Anterior cingulate cortex (tissue), 58 donors: ENCODE measurements at places on chromosomes 4 and X.
A peak's percentile ranks its signal among the peaks of the same experiment; 100 is the strongest.

GRCh38 chr4:158353541-158354304, 143.4 kb downstream of the TMEM144 start:
- DNase-seq = no peak

- DNase-seq = no peak
These were observed 291.0 kb upstream of the STS start for GRCh38 chrX:6856471-6856870.

DNA sequence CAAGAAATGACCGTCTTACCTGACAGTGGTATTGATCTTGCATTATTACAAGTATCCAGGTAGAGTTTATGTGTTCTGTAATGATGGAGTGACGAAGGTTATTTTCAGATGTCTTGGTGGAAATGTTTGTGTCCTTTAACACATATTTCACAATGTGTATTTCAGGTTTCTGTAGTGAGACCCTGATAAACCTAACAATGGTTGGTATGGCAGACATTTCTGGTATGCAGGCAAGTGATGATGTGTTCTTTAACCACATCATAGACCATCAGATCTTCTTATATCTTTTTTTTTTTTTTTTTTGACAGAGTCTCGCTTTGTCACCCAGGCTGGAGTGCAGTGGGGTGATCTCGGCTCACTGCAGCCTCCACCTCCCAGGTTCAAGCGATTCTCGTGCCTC, 14.6 kb upstream of the ATXN3L start:
- DNase-seq = no peak

DNA sequence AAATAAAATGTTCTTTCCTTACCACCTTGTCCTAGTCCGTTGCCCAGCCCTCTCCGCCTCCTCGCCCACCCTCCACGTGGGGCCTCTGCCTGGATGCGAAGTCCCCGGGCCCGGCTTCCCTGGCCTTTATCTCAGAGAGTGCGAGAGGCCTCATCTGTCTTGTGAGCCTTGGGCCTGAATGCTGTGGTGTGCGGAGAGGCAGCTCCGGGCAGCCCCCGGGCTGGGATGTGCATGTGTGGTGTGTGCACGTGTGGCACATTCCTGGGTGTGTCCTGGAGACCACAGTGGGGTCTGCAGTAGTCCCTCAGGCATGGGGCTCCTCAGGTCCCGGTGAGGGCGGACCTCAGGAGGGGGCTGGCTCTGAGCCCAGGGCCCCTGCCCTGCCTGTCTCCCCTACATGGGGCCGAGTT, 31.4 kb downstream of the DOK7 start:
- no peak for DNase-seq

DNA sequence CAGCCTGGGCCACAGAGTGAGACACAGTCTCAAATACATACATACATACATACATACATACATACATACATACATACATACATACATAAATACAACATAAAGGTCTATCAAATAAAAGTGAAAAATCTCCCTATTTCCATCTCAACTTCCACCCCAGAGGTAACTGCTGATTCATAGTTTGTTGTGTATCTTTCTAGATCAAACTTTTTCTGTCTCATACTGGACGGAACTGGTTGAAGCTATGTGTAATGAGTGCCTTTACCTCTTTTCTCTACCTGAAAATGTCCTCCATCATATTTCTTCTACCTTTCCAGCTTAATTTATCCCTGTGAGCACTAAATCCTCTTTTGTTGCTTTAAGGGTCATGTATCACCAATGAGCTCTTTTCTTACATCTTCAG, 102.5 kb downstream of the HDAC8 start:
- DNase-seq = no peak

DNA sequence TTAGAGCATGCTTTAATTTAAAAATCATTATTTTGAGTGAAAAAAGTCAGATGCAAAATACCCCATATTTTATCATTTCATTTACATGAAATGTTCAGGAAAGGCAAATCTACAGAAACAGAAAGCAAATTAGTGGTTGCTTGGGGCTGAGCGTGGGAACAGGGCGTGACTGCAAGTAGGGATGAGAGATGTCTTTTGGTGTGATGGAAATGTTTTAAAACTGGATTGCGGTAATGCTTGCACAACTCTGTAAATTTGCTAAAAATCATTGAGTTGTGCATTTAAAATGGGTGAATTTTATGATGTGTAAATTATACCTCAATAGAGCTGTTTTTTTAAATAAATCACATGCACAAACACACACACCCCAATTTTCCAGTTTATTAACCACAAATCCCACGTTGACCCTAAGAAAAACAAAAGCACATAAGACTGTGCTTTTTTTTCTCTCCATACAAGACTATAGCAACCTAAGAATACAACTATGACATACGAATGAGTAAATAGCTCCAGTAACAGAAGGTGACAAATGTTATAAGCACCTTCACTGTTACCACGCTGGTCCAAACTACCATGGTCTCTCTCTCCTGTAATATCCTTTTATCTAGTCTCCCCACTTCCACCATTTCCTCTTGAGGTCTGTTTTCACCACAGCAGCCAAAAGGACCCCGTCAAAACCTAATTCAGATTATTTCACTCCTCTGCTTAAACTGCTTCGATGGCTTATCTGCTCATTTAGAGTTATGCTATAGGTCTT, 37.2 kb downstream of the FRMD7 start:
- DNase-seq = no peak

DNA sequence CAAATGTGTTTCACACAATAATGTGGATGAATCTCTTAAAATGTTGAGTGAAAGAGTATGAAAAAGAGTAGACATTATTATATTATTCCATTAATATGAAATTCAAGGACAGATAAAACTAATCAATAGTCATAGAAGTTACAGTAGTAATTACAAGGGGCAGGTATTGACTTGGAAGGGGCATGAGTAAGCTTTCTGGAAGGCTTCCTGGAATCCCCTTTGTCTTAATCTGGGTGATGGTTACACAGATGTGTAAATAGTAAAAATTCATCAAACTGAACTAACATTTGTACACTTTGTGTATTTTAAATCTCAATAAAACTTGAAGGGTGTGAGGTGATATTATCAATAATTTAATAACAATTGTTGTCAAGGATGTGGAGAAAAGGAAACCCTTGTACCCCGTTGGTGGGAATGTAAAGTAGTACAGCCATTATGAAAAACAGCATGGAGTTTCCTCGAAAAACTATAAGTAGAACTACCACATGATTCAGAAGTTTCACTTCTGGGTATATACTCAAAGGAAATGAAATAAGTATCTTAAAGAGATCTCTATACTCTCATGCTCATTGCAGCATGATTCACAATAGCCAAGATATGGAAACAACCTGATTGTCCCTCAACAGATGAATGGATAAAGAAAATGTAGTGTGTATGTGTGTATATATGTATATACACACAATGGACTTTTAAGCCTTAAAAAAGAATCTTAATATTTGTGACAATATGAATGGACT, 96.9 kb upstream of the MID1IP1 start:
- DNase-seq = no peak

GRCh38 chr4:3471886-3472285, 8.8 kb downstream of the DOK7 start:
- DNase-seq = no peak

DNA sequence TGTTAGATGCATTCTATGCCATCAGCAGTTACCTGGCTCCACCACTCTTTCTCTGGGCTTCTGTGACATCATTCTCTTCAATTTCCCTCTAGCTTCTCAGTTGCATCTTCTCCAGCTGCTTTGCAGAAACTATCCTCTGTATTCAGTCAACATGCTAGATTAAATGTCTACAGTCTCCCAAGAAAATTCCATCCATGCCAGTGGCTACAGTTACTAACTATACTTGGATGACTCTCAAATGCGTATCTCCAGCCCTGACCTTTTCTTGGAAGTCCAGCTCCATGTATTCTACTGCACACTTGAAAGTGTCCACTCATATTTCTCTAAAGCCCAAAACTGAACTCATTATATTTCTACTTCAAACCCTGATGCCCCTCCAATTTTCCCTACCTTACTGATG, 232.3 kb upstream of the TENM3 start:
- DNase-seq = no peak

DNA sequence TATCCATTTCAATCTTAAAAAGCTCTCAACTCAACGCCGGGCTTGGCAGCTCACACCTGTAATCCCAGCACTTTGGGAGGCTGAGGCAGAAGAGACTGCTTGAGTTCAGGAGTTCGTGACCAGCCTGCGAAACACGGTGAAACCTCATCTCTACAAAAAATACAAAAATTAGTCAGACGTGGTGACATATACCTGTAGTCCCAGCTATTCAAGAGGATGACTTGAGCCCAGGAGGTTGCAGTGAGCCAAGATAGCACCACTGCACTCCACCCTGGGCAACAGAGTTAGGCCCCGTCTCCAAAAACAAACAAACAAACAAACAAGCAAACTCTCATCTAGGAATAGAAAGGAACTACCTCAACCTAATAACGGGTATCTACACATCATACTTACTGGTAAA, 50.8 kb downstream of the PTPN13 start:
- DNase-seq = no peak

DNA sequence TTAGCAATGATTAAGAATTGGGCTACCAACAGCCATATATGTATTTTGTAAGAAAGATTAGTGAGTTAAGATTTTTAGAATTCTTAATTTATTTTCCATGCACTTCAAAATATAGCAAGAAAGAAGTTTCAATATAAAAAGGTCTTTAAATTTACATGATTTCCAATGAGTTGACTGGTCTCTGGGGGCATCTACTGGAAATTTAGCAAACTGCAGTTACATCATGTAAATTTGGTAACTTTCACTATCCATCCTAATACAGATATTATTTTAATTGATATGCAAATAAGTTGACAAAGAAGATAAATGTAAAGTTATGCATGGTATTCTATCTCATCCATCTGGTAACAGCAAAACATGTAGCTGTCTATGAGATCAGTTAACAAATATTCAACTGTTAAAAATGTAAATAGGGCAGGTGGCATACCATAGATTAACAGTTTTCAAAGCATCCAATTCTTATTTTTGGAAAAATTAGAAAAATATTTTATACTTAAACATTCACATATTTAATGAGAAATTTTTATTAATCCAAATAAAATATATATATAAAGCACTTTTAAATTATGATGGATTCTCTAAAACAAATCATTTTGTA, 29.1 kb downstream of the TTC29 start:
- no peak for DNase-seq

- DNase-seq = no peak
These were observed 17.4 kb upstream of the MAP3K15 start for GRCh38 chrX:19532709-19533108.

GRCh38 chr4:128347930-128348660, 60.5 kb upstream of the PGRMC2 start:
- DNase-seq = no peak

DNA sequence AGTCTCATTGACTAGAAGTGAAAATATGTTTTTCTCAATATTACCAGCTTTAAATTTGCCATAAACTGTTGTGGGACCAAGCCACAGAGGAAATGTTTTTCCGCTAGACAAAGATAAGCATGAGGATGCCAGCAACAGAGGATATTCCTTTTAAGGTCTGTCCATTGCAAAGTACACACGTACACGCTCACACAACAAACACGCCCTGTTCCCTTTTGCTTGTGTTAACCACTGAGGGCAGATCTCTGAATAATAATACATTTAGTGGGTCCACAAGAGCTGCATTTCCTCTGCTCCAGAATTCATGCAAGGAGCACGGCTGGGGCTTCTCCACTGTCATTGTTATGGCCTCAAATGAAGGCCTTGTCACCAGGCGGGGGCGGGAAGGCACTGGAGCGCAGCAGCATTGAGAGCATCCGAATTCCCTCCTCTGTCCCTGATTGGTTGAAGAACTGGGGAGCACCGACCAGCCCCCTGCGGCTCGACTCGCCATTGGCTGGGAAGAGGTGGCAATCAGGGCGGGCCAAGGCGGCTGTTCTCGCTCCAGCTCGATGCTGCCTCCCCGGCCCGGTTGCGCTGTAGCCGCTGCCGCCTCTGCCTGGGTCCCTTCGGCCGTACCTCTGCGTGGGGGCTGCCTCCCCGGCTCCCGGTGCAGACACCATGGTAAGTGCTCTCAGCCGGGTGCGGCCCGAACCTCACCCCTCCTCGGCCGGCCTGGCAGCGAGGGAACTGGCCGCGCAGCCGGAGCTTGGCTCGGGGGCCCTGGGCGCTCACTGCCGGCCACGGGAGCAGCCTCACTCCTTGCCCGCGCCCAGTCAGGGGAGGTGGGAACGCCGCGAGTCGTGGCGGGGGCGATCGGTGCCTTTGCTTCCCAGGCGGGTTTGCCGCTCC, at the start of gene GUCY1B1:
TSS of gene GUCY1B1 (plus strand) at position 541 of the 891 bp plus-strand sequence. CDS start at position 661, 120 bp downstream.
- DNase-seq = peak; percentile 95
